Lower lobe of right lung (tissue), 2 donors: ENCODE measurements at places on chromosomes 7 and 10. TPM values are rescaled to one million over a fixed set of nuclear protein-coding genes. Genes with fewer than 3 reads are reported as not detected.
A peak's percentile ranks its signal among the peaks of the same experiment; 100 is the strongest.

The NAT16 gene
- total RNA-seq: not detected

GRCh38 chr7:84073186-84073875 is 121.3 kb downstream of the SEMA3A start:
- H3K27ac ChIP-seq: no peak overlapping the region
- no peaks in the 10 kb centered on the region for H3K27me3 ChIP-seq
- H3K4me1 ChIP-seq: no peaks in the 10 kb centered on the region
- H3K36me3 ChIP-seq: no peaks in the 10 kb centered on the region

GRCh38 chr7:30996883-30997282 is 33.1 kb downstream of the GHRHR start:
- H3K36me3 ChIP-seq: no peaks in the 10 kb centered on the region
- peaks cover 11% of the 10 kb centered on the region for H3K4me1 ChIP-seq
- DNase-seq: no peak
- no peaks in the 10 kb centered on the region for H3K27me3 ChIP-seq
- H3K27ac ChIP-seq: no peak overlapping the region

- no peaks in the 10 kb centered on the region for H3K36me3 ChIP-seq
- DNase-seq: no peak
- no peak overlapping the region for H3K4me3 ChIP-seq
- H3K4me1 ChIP-seq: no peaks in the 10 kb centered on the region
Observed at GRCh38 chr7:28729281-28729680, 228.8 kb downstream of the TRIL start.

DNA sequence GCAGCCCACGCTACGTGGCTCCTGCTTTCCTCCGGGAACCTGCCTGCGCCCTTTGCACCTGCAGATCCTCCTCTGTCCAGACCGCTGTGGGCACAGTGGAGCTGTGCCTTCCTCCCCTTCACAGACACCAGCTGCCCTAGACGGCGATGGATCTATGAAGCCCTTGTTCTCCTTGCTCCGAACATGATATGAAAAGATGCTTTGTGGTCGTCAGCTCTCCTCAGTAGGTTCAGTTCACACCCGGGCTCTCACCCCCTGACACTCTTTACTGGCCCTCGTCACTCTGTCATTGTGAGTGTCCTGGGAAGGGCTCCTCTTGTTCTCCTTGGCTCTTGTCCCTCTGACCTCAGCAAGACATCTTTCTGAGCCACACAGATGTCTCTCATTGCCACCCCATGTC is 4.2 kb downstream of the ZNF488 start:
- no peak overlapping the region for H3K4me3 ChIP-seq
- no peak overlapping the region for H3K27ac ChIP-seq
- H3K4me1 ChIP-seq: peaks cover 6% of the 10 kb centered on the region
- peaks cover 10% of the 10 kb centered on the region for H3K27me3 ChIP-seq

- no peak overlapping the region for H3K4me3 ChIP-seq
- peak overlapping the region; percentile 67 for H3K27ac ChIP-seq
- no peaks in the 10 kb centered on the region for H3K27me3 ChIP-seq
- peaks cover 19% of the 10 kb centered on the region for H3K4me1 ChIP-seq
- H3K36me3 ChIP-seq: no peaks in the 10 kb centered on the region
Observed at GRCh38 chr10:22850541-22850940, 77.3 kb upstream of the ARMC3 start.

The PON1 gene
- 0.24 TPM for total RNA-seq

GRCh38 chr7:47516985-47517600 is 64.8 kb downstream of the TNS3 start:
- peaks cover 7% of the 10 kb centered on the region for H3K36me3 ChIP-seq
- H3K4me3 ChIP-seq: no peak overlapping the region
- DNase-seq: no peak
